Left lung (tissue), 14 donors: ENCODE measurements at places on chromosomes 3 and 15.

DNA sequence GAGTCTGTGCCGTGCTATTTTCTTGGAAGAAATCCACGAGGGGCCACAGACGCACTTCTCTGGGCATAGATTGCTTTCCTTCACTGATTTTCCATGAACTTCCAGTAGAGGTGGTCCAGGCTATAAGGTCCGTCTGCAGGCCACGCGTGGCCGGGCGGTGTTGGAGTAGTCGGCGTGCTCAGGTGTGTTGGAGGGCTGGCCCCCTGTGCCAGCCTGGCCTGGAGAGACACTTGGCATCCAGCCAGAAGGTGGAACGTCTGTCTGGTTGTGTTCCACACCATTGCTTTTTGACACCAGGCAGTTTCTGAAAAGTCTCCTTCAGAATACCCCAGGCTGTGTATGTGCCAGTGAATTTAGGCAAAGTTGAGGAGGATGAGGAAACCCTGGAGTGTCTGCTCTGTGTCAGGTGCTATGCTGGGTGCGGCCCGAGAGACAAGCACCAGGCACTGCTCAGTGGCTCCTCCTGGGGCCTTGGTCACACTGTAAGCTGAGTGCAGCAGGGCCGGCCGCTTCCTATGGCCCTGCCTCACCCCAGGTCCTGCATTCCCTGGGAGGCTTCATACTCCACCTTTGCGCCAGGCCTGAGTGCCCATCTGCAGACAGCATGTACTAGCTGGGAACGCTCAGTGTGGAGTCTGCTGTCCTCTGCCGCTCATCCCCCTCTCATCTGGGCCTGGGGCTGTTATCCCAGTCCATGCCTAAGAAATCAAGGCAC is 52.1 kb upstream of the TAMM41 start:
- no peak for DNase-seq

DNA sequence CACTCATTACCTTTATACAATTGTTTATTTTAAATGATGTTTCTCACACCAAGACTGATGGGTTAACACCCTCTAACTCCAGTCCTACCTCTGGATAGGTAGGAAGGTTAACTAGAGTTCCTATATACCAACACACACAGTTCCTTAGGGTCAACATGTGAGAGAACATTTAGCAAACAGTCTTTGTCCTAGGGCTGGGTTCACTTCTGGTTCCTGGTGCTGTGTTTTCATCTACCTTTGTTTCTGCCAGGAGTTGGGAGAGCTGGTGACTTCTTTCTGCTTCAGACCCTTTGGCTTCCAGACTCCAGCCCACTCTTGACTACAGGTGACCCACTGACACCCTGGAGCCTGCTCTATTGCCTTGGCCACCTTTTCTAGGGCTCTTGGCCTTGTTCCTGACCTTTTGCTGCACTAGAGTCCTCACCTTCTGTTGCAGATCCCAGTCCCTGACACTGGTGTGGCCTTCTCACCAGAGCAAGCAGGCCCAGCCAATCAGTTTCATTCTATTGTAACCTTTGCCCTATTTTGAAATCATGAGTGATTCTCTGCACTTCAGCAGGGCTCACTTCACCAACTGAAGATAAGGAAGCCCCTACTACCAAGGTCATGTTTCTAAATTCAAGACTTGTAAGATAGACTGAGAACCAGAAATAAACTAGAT is 50.0 kb upstream of the SECISBP2L start:
- no peak for DNase-seq

DNA sequence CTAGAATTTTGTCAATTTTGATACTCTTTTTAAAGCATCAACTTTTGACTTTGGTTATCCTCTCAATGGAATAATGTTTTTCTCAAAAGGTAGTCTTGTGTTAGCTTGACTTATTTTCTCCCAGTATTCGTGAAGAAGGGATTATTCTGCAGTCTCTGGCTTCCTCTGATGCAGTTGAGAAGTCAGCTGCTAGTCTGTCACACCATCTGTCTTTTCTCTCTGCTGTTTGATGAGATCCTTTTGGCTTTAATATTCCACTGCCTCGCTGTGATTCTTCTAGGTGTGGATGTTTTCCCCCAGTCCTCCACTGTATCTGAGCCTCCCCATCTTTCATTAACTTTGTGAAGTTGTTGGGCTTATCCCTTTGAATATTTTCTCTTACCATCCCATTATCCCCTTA is 141.0 kb downstream of the WDR72 start:
- no peak for DNase-seq

- DNase-seq, result no peak
Observed at GRCh38 chr3:54810401-54810800, 117.5 kb downstream of the LRTM1 start.

GRCh38 chr3:99699841-99700240 is 61.4 kb downstream of the COL8A1 start:
- no peak for DNase-seq

- DNase-seq, result no peak
Observed at GRCh38 chr15:83753872-83754493, 100.1 kb downstream of the ADAMTSL3 start.

DNA sequence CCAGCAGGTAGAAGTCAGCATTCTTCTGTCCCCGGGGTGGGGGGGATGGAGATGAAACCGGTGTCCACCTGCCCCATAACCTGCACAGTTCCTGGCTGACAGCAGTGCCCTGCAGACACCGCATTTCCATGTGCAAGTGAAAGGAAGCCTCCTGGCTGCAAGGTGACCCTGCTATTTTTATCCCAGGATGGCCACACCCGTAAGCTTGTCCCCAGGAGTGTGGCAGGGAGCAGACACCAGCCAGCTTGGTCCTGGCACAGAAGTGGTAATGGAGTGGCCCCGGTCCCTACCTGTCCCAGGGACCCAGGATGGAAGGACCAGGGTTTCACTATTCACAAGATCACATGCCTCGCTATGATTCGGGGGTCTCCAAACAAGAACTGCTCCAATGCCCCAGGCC is 85.3 kb upstream of the RPL32 start:
- no peak for DNase-seq

- DNase-seq, result no peak
Observed at GRCh38 chr15:92637626-92638025, 17.9 kb downstream of the FAM174B start.

- DNase-seq, result peak; percentile 61
Observed at GRCh38 chr15:89809093-89809786, 5.4 kb downstream of the ANPEP start.

DNA sequence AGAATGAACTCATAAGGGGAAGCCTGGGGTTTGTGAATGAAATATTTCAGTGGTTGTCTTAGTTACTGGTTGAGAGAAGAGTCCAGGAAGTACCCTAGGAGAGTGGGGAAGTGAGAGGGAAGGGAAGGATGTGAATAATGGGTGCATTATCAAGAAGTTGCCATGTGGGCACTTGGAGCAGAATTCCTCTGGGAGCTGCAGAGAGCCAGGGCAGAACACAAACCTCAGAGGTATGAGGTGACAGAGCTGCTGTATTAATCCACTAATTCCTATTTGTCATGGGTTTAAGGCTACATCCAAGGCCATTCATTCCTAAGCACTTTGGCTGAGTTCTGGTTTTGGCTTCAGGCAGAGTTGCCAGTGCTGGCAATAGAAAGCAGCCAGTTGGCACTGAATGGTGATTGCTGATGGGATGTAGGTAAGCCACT is 29.0 kb downstream of the NDUFB4 start:
- no peak for DNase-seq

- no peak for DNase-seq
Observed at GRCh38 chr15:52208306-52208946, 17.2 kb upstream of the GNB5 start.

GRCh38 chr3:56748663-56749231 is 53.0 kb downstream of the ARHGEF3 start:
- no peak for DNase-seq

DNA sequence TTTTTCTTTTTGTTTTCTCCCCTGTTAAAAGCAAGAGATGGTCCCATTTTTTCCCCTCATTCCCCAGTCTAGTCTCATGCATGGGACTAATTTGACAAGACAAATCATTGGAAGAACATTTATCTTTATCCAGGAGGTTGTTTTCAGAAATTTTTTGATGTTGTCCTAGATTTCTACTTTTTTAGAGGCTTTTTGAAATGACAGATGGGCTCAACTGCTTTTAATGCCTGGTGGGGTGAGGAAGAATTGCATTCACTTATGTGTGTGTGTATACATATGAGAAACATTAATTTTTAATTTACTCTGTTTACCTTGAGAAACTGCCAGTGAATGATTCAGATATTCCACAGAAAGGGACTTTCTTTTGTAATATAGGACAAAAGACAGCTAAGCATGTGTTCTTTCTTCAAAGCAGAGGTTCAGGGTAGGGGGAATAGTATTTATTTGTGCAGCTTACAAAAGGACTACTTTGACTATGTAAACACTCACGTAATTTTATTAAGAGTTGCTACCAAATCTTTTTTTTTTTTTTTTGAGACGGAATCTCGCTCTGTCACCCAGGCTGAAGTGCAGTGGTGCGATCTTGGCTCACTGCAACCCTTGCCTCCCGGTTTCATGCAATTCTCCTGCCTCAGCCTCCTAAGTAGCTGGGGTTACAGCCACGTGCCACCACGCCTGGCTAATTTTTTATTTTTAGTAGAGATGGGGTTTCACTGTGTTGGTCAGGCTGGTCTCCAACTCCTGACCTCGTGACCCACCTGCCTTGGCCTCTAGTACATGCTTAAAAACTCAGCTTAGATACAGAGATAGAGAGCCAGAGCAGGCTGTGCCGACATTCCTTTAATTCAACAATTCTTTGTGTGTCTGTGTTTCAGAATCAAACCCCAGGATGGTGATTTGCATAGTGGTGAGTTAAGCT is 130.1 kb upstream of the RARB start:
- DNase-seq, result no peak

- DNase-seq, result no peak
Observed at GRCh38 chr15:95286352-95286880, 1044.1 kb upstream of the NR2F2 start.

GRCh38 chr3:14770591-14770990 is 48.2 kb upstream of the FGD5 start:
- DNase-seq, result no peak

- no peak for DNase-seq
Observed at GRCh38 chr3:184466413-184466960, 86.6 kb downstream of the CHRD start.

GRCh38 chr3:44098656-44099415 is 142.8 kb upstream of the TOPAZ1 start:
- DNase-seq, result no peak

DNA sequence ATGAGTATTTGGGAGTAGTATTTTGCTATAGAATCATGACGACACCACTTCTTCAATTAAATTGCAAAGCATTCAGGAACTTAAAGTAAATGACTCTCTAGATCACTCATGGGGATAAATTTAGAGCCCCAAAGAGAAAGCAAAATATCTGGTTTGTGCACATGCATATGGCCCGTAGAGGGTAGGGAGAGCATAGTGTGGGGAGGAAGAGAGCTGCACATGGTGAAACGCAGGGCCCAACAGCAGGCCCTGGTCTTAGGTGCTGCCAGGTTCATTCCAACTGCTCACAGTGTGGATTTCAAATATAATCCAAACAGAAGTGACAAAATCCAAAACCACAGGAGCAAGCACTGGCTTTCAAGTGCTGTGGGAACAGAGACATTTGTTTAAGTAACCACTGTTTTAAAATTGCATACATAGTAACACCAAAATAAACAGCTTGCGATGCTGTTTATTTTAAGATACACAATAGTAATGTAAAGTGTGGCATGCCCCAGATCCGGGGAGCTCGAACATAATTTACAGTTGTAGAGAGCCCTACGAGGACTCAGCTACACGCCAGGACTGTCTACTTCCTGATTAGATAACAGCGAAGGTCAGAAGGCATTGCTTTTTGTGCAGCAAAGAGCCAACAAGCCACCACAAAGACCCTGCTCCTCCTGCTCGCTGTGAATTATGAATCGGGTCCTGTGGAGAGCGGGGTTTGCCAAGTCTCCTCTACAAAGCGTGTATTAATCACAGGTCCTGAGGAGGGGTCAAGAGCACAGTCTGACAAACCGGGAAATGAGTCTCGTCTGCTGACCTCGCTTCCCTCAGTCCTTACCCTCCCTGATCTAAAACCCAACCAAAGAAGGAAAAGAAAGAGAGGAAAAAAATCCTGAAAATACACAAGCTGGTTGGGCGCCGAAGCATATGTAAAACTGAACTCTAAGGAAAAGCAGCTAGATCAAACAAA is 80.6 kb downstream of the MEIS2 start:
- DNase-seq, result no peak

GRCh38 chr3:194110483-194110882 is 25.5 kb upstream of the HES1 start:
- no peak for DNase-seq

GRCh38 chr3:46017720-46018119 is 9.6 kb downstream of the XCR1 start:
- no peak for DNase-seq

- no peak for DNase-seq
Observed at GRCh38 chr15:90154246-90154645, 46.9 kb upstream of the SEMA4B start.

DNA sequence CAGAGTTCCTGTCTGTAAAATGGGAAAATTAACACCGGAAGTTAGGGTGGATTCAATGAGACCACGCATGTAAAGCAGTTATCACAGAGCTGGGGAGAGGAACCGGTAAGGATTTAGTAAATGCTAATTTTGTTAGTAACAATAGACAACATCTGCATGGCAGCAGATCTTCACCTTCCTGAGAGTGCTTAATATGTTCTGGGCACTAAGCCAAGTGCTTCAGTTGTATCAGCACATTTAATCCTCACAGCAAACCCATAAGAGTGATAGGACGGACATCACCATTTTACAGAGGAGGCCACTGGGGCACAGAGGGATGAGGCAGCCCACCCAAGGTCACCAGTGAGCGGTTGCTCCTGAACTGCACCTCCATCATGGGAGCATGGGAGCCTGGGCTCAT is 189.4 kb downstream of the WNT5A start:
- DNase-seq, result no peak

- no peak for DNase-seq
Observed at GRCh38 chr3:152620395-152620794, 214.5 kb upstream of the P2RY1 start.

- DNase-seq, result no peak
Observed at GRCh38 chr3:108897883-108898282, 55.8 kb downstream of the GUCA1C start.

- DNase-seq, result no peak
Observed at GRCh38 chr3:16311960-16312451, 47.0 kb downstream of the OXNAD1 start.

- no peak for DNase-seq
Observed at GRCh38 chr15:68211656-68212320, 6.7 kb upstream of the CALML4 start.

DNA sequence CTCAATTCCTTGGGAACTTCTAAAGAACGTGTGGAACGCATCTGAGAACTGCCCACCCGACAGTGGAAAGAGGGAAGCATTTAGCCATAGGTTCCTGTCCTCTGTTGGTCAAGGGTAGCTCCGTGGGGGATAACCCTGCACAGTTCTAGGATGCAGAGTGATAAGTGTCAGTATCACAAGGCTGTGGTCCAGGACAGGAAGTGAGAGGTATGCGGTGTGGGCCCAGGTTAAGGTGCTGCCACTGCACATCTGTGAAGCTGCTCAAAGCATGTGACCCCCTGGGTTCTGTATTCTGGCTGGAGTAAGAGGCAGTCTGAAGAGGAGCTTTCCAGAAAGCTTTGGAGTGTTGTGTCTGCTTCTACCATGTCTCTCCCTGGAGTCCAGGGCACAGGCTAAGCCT is 51.7 kb upstream of the HES1 start:
- DNase-seq, result no peak
